ENCODE measurements at places on chromosomes 11 and 22. TPM values are rescaled to one million over a fixed set of nuclear protein-coding genes. Genes with fewer than 3 reads are reported as not detected.

- no peaks in the 10 kb centered on the region for H3K36me3 ChIP-seq
- DNase-seq = no peak
- H3K27me3 ChIP-seq = peaks cover 4% of the 10 kb centered on the region
- H3K4me3 ChIP-seq = no peak overlapping the region
- H3K4me1 ChIP-seq = no peaks in the 10 kb centered on the region
Observed at GRCh38 chr11:111366560-111367410, 12.3 kb downstream of the POU2AF1 start.

The APOL5 gene
- total RNA-seq = 1.1 TPM

The MS4A15 gene
- total RNA-seq = not detected

DNA sequence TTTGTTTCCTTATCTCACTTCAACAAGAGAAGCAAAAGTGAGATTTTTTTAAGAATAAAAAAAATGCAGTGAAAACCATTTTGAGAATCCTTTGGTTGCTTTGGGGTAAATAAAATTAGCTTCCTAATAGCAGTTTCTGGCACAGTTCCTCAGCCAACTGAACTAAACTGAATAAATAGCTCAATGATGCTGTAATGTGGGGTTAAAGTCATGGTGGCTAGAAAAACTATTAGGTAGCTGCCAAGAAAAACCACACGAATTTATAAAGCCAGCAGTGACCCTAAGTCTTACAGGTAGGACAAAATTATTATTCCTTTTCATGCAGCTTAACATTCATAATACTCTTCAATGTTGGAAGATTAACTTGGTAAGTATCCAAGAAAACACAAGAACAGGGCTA lies 142.4 kb downstream of the APIP start:
- no peaks in the 10 kb centered on the region for H3K36me3 ChIP-seq
- H3K4me1 ChIP-seq = no peaks in the 10 kb centered on the region
- DNase-seq = no peak
- no peak overlapping the region for H3K27ac ChIP-seq
- H3K27me3 ChIP-seq = no peaks in the 10 kb centered on the region
- no peak overlapping the region for H3K4me3 ChIP-seq

GRCh38 chr11:118870396-118871343 lies 13.0 kb upstream of the CXCR5 start:
- no peaks in the 10 kb centered on the region for H3K27me3 ChIP-seq
- no peak overlapping the region for H3K4me3 ChIP-seq
- DNase-seq = peak; percentile 26
- H3K4me1 ChIP-seq = peaks cover 13% of the 10 kb centered on the region
- peak overlapping the region; percentile 82 for H3K27ac ChIP-seq
- H3K36me3 ChIP-seq = no peaks in the 10 kb centered on the region

The OOSP4B gene
- not detected for total RNA-seq

GRCh38 chr11:68528630-68529029 lies 68.1 kb downstream of the PPP6R3 start:
- peaks cover 36% of the 10 kb centered on the region for H3K36me3 ChIP-seq
- DNase-seq = no peak
- no peak overlapping the region for H3K4me3 ChIP-seq
- no peaks in the 10 kb centered on the region for H3K4me1 ChIP-seq
- H3K27me3 ChIP-seq = no peaks in the 10 kb centered on the region

The OR5D13 gene
- total RNA-seq = not detected

GRCh38 chr22:32164075-32164860 lies 5.2 kb upstream of the C22orf42 start:
- peak; percentile 3 for DNase-seq
- no peak overlapping the region for H3K27ac ChIP-seq
- H3K36me3 ChIP-seq = no peaks in the 10 kb centered on the region
- no peaks in the 10 kb centered on the region for H3K4me1 ChIP-seq
- H3K4me3 ChIP-seq = no peak overlapping the region

DNA sequence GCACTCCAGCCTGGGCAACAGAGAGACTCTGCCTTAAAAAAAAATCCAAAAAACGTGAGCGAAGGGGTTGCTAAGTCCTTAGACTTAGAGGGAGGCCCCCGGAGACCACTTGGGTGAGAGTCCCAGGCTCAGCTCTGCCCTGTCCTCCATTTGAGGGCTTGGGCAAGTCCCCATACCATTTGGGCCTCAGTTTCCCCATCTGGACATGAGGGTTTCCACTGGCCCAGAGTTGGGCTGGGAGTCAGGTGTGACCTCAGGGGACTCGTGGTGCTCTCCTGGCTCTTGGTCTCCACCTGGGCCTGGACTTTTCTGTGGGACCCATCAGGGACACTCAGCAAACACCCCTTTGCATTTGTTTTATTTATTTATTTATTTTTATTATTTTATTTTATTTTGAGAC lies 35.2 kb upstream of the CSNK1E start:
- peaks cover 3% of the 10 kb centered on the region for H3K36me3 ChIP-seq
- DNase-seq = no peak
- peaks cover 17% of the 10 kb centered on the region for H3K4me1 ChIP-seq
- no peak overlapping the region for H3K4me3 ChIP-seq

- peak; percentile 49 for DNase-seq
- H3K27me3 ChIP-seq = no peaks in the 10 kb centered on the region
- peaks cover 3% of the 10 kb centered on the region for H3K36me3 ChIP-seq
- no peak overlapping the region for H3K4me3 ChIP-seq
- H3K4me1 ChIP-seq = peaks cover 25% of the 10 kb centered on the region
- peak overlapping the region; percentile 82 for H3K27ac ChIP-seq
Observed at GRCh38 chr22:45317551-45318167, 7.9 kb downstream of the FAM118A start.

The PHOX2A gene
- total RNA-seq = not detected

DNA sequence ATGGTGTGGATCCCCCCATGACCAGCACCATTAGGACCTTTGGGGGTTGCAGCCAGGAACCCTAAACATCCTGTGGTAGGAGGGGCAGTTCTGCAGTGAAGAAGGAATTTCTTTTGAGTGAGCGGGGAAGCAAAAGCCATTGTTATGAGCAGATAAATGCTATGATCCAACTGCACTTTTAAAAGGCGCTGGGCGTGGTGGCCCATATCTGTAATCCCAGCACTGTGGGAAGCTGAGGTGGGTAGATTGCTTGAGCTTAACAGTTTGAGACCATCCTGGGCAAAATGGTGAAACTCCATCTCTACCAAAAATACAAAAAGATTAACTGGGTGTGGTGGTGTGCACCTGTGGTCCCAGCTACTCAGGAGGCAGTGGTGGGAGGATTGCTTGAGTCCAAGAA lies 5.9 kb upstream of the TOMM22 start:
- H3K4me3 ChIP-seq = no peak overlapping the region
- H3K36me3 ChIP-seq = peaks cover 31% of the 10 kb centered on the region
- no peak for DNase-seq
- H3K27me3 ChIP-seq = no peaks in the 10 kb centered on the region

DNA sequence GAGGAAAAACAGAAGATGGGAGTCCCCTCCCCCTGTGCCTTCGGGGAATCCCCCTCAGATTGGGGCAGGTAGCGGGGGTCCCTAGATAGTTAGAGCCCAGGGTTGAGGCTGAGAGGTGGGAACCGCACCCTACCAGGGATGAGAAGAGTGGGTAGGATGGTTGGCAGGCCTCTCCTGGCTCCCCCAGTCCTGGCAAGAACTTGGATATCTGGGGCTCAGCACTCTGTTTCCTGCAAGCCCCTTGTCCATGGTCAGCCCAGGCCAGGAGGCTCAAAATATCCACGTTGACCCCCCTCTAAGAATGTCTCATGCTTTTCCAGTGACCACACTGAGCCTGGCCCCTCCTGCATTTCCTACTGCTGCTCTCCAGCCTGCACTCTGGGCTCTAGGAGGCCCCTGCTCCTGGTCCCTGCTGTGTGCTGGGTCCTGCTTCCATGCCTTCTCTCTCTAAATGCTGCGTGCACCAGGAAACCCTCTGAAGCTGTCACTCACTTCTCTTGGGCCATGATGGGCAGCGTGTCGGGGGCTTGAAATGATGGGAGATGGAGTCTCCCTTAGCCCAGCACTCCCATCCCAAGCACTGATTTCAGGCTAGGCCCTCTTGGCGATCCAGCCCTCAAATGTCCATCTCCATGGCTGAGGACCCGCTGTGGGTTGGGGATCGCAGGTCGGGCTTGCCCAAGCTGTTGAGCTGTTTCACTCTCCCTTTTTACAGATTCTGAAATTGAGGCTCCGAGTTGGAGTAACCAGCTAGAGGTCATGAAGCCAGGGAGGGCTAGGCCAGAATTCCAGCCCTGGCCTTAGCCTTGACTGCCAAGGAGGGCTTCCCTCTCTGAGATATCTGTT lies 2.0 kb downstream of the MAP3K11 start:
- H3K27ac ChIP-seq = peak overlapping the region; percentile 94
- H3K27me3 ChIP-seq = no peaks in the 10 kb centered on the region
- H3K36me3 ChIP-seq = peaks cover 45% of the 10 kb centered on the region
- peak overlapping the region; percentile 73 for H3K4me3 ChIP-seq

The LARGE2 gene
- 0.75 TPM for total RNA-seq

- H3K27ac ChIP-seq = no peak overlapping the region
- no peaks in the 10 kb centered on the region for H3K27me3 ChIP-seq
- no peak for DNase-seq
Observed at GRCh38 chr11:103086461-103086860, 5.5 kb downstream of the DCUN1D5 start.

GRCh38 chr22:36180038-36180880 lies 19.7 kb upstream of the APOL3 start:
- DNase-seq = peak; percentile 58
- H3K27me3 ChIP-seq = no peaks in the 10 kb centered on the region
- H3K27ac ChIP-seq = no peak overlapping the region
- no peaks in the 10 kb centered on the region for H3K36me3 ChIP-seq

The ATL3 gene
- 38.8 TPM for total RNA-seq
